Activated CD4-positive, alpha-beta T cell treated with anti-CD3 and anti-CD28 coated beads, Interleukin-2, amount 10 ng/mL, durations not matched to agents 7 days and 5 days (primary cell): ENCODE measurements at places on chromosomes 1 and 21.

- DNase-seq, result no peak
Observed at GRCh38 chr21:45053561-45054226, 20.7 kb upstream of the ADARB1 start.

DNA sequence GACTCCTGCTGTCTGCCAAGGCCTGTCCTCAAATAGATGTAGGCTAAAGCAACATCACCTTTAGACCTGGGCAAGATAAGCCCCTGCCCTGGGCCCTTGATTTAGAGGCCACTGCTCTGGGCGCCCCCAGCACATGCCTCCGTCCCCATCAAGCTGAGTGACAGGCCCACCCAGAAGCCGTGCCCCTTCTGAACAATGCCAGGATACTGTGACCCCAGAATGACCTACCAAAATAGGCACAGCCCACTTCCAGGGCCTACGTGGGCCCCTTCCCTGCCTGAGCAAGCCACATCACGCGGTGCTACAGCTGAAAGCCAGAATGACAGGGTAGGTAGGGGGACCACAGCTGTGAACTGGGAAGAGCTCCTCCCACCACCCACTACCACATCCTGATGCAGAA is 24.7 kb upstream of the BECN2 start:
- DNase-seq, result no peak

GRCh38 chr1:46008585-46008984 is 123.8 kb downstream of the PIK3R3 start:
- DNase-seq, result no peak

DNA sequence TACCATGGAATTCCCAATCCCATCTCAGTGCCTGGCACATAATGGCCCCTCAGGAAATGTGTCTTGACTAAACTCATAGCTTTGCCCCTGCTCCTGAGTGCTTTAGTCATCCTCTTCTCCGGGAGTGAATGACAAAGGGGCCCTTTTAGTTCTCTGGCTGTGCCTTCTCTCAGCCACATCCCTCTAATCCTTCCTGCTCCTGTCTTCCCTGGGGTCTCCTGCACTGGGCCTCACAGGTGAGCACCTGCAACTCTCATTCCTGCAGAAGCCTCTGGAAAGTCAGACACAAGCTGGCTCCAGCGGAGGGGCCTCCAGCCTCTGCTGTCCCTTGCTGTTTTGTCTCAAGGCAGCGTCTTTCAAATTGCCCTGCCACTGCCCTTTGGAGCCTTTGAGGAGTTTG is 14.0 kb upstream of the ETV3L start:
- no peak for DNase-seq

GRCh38 chr1:174788981-174789380 is 210.8 kb upstream of the CACYBP start:
- no peak for DNase-seq

DNA sequence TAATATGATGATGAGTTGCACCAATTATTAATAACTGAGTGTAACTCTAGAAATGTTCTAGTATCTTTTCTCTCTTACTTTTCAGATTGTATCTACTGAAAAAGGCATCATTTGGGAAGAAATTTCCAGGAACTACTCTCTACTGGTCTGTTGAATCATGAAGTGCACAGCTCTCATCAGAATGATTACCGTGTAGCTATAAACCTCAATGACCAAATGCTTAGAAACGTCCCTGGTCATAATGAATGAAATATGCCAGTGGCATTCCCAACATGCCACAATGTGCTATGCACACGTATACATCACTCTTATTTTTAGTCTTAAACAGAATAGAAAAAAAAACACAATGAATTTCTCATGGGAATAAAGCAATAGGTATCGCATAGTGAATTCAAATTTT is 534.3 kb upstream of the OLFM3 start:
- DNase-seq, result no peak

- no peak for DNase-seq
Observed at GRCh38 chr1:208234721-208235120, 9.5 kb downstream of the PLXNA2 start.

DNA sequence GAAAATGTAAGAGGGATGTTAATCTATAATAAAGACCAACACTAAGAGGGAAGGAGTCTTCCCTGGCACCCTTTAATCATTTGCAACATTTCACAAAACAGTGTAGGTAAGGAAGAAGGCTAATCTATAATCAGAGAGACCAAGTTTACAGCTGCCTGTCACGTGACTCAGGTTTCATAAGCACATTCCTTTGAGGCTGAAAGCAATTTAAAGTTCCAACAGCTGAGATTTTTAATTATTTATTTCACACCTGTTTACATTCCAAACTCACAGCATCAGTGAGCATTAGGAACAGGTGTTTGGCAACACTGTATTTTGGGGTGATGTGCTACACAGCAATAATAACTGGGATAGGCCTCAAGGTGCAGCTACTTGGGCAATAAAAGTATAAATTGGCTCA is 75.7 kb upstream of the PGBD5 start:
- DNase-seq, result no peak

DNA sequence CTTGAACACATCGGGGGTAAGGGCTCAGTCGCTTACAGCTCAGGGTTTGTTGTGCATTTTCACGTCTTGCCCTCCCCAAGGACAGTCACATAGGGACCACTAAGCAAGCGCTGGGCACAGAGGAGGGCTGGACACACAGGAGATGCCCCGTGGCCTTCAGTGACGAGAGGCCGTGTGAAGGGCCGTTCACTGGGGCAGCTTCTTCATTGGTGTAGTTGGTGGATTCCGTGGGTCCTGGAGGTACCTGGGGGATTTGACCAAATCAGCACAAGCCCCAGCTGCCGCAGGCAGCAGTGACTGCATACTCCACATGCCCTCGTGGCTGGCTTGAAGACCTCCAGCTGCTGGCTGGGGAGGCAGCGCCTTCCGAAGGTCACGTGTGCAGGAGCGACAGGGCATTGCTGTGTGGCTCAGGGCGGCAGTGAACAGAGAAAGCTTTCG is 100.8 kb upstream of the C1orf174 start:
- DNase-seq, result no peak

- no peak for DNase-seq
Observed at GRCh38 chr1:31101147-31101502, 35.6 kb upstream of the PUM1 start.

DNA sequence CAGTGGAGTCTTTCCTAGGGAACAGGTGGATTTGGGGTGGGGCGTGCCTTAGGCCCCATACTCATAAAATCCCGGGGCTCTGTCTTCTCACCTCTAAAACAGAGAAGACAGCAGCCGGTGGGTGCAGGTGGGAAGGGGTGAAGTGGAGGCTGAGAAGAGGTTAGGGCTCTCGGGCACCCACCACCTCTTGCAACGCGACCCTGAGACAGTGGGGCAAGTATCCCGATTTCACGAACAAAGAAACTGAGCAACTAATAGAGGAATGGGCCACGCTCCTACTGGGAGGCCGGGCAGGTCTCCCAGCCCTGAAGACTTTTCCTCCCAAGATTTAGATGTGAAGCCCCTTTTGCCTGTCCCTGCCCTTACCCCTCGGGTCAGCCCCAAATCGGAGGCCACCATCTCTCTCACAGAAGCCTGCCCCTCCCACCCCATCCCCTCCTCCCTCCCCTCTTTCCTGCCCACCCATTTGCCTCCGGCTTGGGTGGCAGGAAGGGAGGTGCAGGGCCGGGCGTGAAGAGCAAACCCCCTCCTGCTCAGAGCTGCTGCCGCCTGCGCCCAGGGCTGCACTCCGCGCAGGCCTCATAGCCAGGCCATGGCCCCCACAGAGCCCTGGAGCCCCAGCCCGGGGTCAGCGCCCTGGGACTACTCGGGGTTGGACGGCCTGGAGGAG is at the start of gene GPR25:
Gene GPR25 (plus strand): TSS at position 536 of the 670 bp plus-strand sequence. CDS start 57 bp downstream, at position 593.
- DNase-seq, result no peak

- no peak for DNase-seq
Observed at GRCh38 chr1:33370301-33370700, 49.4 kb upstream of the A3GALT2 start.

DNA sequence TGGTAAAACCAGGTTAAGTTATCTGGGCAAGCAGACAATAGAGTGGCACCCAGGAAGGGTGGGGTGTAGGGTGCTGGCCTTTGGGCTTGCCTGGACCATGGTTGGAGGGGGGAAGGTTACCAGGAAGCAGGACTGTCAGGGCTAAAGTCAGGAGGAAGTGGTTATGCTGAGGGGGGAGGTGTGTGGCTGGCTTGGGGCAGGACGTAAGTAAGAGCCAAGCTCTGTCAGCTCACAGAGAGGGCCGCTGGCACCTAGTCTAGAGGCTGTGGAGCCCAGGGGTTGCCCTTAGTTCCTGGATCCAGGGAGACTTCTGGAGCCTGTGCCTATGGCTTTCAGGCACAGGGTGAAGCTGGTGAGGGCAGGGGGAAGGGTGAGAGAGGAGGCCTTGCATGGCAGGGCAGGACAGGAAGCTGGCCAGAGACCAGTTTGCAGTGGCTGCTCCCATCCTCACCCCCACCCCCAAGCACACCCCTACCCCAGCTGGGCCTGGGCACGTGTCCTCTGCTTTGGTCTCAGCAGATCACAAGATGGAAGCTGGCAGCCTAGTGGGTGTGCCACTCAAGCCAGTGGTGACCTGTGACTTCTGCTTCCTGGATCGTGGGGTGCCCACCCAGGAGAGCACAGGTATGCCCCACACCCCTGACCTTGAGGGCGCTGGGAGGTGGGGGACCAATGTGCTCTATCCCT is 20.5 kb upstream of the SMYD3 start:
- no peak for DNase-seq

DNA sequence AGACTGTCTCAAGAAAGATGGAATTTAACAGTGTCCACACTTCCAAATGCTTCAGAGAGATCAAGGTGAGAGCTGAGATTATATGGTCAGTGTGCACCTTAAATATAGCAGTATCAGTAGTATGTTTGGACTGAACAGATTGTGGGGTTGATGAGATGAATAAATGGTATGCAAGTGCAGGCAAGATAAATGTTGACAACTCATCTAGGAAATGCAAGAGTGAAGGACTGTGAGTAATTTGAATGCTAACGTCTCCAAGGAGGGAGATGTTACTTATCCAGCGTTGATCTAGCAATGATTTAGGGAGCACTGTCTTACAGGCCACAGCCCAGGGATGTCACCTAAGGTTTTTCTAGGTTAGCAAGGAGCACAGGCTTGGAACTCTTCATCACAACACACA is 170.7 kb upstream of the GALNT2 start:
- no peak for DNase-seq

DNA sequence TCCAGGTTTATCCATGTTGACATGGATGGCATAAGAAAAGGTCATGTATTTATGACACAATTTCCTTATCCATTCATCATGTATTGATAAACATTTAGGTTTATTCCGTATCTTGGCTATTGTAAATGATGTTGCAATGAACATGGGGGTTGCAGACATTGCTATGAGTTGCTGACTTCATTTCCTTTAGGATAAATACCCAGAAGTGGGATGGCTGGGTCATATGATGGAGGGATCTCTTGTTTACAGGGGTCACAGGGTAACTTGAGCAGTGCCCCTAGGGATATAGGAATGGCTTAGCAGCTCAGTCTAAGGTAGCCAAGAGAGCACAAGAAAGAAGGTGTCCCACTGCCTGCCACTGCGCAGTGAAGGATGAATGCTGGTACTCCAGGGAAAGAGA is 229.6 kb upstream of the COA6 start:
- DNase-seq, result no peak

GRCh38 chr1:199932462-199932861 is 95.0 kb upstream of the NR5A2 start:
- DNase-seq, result no peak

DNA sequence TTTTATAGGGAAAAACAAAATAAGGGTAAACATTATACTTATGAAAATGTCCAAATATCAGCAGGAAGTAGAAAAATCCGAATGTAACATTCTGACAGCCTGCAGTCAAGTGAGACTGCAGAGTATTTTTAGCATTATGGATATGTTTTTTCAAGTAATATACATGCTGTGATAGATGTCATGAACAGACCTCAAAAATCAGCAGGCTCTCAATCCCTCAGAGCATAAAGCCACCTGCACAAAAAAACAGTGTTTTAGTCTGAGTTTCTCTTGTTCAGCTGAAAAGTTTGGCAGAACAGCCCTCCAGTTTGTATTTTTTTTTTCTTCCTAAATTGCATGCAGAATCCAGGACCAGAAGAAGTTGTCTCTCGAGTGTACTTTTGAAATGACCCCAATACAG is 219.1 kb upstream of the FMN2 start:
- DNase-seq, result no peak

- no peak for DNase-seq
Observed at GRCh38 chr1:14836426-14837140, 238.1 kb downstream of the KAZN start.

GRCh38 chr1:36609241-36610027 is 126.7 kb upstream of the CSF3R start:
- DNase-seq, result peak; percentile 57

DNA sequence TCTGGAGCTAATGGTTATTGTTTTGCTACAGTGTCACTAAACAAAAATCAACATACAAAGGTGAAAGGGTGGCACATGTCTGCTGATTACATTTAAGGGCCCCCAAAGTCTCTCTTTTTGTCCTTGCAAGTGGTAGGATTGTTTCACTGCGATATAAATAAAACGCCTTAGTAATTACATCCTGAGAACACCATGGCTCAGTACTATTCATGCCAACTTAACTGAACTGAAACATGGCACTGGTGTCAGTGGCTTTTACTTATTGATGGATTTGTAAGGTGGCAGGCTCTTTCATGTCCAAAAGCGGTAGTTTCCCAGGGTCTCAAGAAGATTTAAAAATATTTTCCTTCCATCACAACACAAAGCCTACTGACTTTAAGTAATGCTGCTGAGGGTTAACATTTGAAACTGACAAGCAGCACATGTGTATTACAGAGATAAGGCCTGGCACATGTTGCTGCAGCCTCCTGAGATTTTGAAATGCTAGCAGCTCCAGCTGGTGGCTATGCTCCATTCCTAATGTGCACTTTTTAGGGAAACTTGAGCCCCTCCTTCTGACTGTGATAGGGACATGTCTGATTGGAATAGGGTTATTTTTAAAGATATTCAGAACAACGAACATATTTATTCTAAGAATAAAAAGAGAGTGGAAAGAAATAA is 86.8 kb downstream of the ATP1B1 start:
- DNase-seq, result no peak

DNA sequence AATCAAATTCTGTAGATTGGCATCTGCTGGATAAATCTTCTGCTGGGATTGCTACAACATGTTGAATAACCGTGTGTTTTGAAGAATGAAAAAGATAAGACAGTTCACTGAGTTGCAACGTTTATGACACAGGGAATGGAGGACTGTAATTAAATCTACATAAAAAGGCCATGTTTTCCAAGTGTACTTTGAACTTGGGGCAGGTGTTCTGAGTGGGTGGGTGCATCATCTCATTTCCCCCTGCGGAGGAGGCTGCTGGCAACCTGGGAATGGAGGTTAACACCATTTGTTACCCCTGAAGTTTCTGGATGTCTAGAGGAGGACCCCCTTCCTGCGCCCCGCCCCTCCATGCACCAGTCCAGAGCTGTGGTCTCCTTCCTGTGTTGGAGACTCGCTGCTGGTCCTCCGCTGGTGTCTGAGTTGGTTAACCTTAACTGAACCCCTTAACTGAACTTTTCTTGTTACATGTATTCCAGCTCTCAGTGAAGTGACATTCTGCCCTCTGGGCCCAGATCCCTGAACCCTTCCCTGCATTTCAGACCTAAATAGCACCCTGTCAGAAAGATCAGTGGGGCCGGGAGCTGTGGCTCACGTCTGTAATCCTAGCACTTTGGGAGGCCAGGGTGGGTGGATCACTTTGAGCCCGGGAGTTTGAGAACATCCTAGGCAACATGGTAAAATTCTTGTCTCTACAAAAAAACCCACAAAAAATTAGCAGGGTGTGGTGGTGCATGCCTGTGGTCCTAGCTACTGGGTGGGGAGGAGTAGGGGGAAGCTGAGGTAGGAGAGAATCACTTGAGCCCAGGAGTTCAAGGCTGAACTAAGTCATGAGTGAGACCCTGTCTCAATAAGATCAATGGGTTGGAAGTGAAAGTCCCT is 31.8 kb downstream of the UCK2 start:
- DNase-seq, result no peak
